ENCODE measurements at places on chromosomes 3 and 15.
A peak's percentile ranks its signal among the peaks of the same experiment; 100 is the strongest.

DNA sequence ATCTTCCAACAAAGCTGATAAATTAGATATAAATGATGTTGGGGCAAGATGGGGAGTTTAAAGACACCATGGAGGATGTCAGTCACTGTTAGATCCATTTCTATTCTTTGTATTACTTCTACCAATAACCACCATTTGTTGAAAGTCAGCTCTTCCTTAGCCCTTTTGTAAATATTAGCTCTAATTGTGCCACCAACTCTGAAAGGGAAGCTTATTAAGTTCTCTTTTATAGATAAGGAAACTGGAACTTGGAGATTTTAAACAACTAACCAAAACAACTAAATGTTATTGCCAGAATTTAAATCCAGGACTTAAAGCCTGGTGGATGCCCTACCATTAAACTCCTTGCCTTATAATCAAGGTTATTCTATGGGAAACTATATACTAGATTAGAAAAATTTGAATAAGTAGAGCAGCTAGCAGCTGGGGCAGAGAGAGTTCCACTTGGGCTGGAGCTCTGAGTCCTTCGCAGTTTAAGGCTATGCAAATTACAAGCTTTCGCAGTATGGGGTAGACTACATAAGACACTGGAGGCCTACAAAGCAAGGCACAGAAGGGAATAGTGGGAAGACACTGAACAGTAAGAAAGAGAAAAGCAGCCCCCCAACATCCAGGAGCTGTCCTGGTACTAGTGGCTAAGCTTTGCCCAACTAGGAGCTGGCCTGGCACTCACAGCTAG lies 52.6 kb downstream of the TM4SF18 start:
- DNase-seq, result no peak

GRCh38 chr3:8755097-8755496 lies 14.3 kb downstream of the OXTR start:
- DNase-seq, result no peak

DNA sequence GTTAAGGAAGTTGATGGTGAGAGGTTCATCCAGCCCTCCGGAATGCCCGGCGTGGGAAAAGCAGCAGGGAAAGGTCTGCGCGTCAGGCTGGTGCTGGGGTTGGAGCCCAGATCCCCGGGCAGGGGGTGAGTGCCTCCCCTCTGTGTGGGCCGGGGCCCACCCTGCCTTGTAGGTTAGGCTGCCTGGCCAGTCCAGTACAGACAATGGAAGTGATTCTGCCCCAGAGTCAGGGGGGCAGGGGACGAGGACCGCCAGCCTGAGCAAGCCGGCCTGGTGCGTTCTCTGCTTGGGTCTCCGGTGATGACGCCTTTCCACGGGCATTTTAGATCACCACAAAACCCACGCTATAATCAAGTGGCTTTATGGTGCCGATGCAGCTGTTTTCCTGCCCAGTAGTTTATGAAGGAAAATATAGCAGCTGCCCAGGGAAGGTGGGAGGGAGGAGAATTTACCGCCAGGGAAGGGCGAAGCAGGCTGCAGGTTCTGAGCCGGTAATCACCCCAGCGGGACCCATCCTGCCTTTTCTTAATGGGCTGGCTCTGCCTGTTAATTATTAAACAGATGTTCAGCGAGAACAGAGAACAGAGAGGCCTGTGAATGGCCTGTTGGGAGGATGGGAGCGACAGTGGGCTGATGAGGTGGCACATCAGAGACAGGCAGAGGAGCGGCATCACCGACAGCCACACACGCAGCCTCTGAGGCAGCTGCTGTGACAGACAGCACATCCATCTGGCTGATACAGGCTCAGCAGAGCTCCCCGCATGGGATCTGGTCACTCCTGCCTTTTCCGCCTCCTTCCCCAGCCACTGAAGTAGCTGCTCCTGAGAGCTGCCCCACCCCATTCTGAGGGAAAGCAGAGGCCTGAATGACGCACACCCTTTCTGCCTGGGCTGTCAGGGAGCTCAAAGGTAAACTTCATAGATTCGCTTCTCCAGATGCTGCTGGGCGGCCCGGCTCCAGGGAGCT lies 35.2 kb downstream of the BDH1 start:
- DNase-seq, result no peak

- no peak for DNase-seq
Measured at GRCh38 chr15:62931650-62932049, 110.9 kb upstream of the TPM1 start.

DNA sequence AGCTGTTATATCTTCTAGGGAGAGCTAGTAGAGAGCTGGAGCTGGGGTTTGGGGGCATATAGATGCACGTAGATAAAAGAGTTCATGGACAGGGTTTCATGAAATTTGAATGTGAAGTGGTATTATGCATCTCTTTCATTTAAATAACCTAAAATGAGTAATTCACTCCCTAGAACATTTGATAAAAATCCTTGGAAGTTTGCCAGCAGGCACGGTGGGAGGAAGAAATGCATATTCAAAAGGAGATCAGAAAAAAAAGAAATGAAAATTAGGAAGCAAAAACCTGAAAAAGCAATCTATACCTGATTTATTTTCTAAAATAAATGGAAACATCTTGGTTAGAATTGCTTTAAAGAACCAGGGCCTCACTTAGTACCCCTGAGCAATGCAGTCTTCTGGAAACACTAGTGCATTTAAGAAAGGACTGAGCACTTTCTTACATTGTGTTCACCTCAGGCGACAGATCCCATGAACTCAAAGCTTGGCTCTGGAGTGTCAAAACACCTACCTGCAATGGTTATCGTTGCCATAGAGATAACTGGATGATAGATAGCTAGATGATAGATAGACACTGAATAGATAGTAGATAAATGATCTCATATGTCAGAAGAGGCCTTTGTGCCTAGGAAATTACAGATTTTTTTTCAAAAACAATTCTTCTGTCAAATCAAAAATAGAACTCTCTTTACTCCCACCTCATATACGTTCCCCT lies 458.6 kb upstream of the THRB start:
- no peak for DNase-seq

DNA sequence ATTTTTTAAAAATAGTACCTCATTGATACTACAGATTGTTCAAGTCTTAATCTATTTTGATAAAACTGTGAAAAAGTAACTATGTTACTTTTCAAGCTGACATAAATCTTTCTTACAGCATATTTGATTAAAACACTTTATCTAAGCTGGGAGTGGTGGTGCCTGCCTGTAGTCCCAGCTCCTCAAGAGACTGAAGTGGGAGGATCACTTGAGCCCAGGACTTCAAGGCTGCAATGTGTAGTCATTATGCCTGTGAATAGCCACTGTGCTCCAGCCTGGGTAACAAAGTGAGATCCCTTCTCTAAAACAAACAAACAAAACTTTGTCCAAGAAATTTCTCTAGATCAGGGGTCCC lies 59.6 kb upstream of the NEDD4 start:
- no peak for DNase-seq

GRCh38 chr3:3998140-3998922 lies 199.1 kb downstream of the LRRN1 start:
- no peak for DNase-seq

DNA sequence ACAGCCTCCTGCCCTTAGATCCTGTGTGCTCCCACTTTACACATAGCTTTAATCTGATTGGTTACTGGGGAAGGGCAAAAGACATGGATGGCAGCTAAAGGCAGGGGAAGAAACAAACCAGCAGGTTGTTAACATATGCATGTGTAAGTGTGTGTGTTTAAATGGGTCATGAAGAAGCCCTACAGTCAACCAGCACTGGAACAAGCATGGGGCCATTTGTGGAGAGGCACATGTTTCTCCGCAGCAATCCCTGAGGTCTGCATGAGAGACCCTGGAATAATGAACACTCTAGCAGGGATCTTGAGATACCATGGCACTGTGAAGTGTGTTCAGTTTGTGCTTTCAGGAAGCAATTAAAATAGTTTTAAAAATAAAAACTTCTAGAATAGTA lies 6.0 kb downstream of the KLF13 start:
- DNase-seq, result no peak

GRCh38 chr15:69496001-69496400 lies 43.4 kb downstream of the RPLP1 start:
- DNase-seq, result no peak

DNA sequence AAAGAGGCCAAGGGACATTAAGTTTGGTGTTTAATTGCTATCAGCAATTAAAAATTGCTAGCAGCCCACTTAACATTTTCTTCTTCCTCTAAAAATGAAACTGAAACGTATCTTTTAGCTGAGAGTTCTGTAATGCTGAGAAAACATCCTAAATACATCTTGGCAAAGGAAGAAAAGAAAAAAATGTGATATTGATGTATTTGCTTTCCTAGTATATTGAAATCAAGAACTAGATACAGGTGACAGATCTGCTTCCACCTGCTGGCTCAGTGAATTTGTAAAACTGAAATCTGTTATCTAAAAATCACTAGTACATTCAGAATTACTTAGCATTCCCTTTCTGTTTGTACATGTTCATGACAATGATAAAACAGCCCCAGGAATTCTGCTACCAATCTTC lies 283.2 kb downstream of the ZBTB20 start:
- no peak for DNase-seq

GRCh38 chr3:56796996-56797395 lies 4.8 kb downstream of the ARHGEF3 start:
- no peak for DNase-seq

- no peak for DNase-seq
Measured at GRCh38 chr3:111418391-111418790, 123.6 kb upstream of the CD96 start.

GRCh38 chr3:196486263-196486662 lies 17.3 kb downstream of the RNF168 start:
- no peak for DNase-seq

- DNase-seq, result no peak
Measured at GRCh38 chr3:8822141-8822540, 52.7 kb upstream of the OXTR start.

DNA sequence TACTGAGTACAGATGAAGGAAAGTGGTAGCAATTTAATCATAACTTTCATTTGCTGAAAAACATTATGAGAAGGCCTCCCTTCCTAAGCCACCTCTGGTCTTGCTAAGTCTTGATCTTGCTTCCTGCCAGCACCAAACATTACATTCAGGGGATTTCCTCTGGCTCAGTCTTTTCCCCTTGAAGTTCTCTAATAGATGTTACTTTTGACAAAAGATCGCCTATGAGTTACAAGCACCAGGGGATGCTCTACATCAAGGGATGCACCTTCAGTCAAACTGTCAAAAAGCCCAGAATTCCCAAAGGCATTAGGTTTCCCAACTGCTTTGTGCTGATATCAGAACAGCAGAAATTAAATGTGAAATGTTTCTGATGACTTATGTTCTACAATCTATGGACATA lies 47.3 kb downstream of the AQP9 start:
- DNase-seq, result no peak

- no peak for DNase-seq
Measured at GRCh38 chr3:121491683-121492320, 54.0 kb downstream of the POLQ start.

DNA sequence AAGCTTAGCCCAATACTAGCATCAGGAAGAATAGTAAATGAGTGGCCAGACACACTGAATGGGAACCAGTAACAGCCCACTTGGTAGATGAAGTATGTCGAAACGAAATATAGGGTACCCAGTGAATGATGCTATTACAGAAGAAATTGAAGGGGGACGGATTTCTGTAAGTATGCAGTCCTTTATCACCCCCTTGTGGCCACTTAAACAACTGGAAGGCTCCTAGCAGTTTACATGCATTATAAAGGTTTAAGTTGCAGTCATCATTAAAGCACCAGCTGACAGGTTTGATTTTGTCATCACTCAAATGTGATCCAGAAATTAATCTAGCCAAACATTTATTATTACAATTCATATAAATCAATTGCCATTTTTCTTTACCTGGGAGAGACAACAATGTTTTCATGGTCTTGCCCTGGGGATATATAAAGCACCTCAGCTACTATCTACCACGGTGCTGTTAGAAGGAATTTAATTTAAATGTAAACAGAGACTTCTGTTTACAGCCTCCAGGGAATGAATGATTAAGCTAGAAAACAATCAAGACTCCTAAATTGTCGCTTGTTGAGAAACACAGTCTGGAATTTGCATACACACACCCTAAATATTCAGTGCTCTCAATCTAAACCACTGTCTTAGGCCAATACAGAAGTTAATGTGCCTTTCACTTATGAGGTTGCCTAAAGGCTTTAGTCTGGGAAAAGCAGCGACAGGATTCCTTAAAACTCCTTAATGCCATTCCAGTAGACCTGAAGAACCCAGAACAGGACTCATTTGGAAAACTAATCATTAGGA lies 7.8 kb downstream of the EIF1B start:
- no peak for DNase-seq

GRCh38 chr3:127761441-127761801 lies 60.9 kb downstream of the MGLL start:
- DNase-seq, result no peak

GRCh38 chr3:11602239-11602840 lies 41.4 kb downstream of the VGLL4 start:
- no peak for DNase-seq

- DNase-seq, result no peak
Measured at GRCh38 chr3:134607054-134608022, 43.5 kb downstream of the KY start.

DNA sequence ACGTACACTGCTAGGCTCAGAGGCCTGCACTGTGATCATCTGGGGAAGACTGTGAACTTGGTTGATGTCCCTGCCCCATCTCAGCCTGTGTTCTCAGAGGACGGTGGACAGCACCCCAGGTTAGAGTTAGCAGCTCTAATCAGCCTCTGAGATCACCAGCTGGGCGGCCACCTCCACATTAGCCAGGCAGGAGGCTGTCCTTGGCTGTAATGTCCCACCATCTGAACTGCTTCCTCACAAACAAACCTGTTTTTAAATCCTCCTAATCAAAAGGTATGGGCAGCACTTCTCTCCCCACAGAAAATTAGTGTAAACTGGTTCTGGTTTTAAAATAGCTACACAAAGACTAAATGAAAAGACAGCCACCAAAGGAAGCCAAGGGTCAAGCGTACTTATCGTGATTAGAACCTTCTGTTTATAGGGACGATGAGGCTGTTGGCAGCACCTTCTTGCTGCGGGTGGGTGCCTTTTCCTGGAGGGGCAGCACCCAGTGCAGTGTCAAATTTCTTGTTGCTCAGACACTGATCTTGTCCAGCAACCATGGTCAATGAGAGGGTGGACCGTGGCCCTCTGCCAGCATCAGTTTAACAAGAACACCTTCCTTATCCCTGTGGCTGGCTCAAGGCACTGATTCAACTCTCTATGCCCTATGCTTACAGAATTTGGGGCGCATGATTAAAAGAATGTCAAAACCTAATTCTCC lies 24.6 kb downstream of the ACSBG1 start:
- peak; percentile 56 for DNase-seq

All from sciatic nerve (tissue), 2 donors.